ENCODE measurements at places on chromosomes 16 and 17. TPM values are rescaled to one million over a fixed set of nuclear protein-coding genes. Genes with fewer than 3 reads are reported as not detected.

DNA sequence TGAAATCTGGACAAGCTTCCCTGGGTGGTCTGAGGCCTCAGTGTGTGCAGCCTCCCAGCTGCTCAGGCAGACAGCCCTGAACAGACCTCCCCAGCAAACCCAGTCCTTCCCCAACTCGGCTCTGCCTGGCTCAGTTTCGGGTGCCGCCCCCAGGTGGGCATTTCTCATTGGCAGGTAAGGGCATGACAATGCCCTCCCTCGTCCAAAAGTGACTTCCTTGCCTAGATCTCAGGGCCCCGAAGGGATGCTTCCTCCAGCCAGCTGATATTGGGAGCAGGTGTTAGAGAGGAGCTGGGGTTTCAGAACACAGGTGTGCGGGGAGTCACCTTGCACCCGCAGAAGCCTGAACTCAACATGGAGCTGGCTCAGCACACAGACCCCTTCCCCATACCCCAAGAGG is 3.8 kb upstream of the PPL start:
- DNase-seq, result no peak

DNA sequence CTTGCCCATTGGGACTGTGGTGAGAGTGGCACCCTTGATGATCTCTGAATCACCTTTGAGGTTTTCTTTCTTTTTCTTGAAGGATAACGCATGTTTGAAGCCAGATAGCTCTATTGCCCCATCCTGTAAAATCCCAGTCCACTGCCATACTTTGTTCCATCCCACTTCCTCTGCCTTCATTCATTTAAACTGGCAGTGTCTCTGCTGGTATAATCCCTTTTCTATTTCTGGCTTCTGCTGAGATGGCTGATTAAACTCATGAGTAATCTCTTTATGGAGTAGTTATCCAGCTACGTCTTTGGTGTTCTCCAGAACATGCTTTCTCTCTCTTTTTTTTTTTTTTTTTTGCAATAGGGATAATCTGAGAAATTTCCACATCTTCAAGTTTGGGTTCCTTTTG is 656.5 kb upstream of the SALL1 start:
- DNase-seq, result no peak

DNA sequence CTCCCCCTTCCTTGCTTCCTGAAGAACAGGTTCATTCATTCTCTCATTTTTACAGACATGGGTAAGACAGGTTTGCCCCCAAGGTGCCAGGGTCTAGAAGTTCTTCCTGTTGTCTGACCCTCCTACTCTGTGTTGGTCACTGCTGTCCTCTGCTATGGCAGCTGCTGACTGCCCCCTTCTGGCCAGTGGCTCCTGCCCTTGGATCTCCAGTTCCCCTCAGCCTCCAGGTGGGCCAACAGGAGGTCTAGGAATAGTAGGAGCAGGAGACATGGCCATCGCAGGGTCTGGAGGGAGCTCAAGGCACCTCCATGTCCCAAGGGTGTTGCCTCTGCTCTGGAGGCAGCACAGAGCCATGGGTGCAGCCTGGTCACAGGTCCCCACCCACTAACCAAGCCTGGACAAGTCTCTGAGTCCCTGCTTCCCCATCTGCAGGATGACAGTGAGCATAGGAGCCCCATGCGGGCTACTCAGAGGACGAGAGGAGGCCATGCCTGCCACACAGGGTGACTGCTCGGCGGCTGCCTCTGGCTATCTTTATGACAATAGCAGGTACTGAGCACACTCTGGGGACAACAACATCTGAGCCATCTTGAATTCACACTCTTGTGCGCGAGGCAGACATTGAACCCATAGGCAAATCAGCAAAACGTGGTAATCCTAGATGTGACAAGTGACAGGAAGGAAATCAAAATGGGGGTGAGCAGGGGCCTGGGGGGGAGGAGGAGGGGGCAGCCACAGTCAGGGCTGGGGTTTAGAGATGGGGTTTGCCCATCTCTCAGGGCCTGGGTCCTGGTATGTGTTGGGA is 27.0 kb upstream of the NXPH3 start:
- DNase-seq, result peak; percentile 48

GRCh38 chr17:49132699-49133364 is at the start of gene B4GALNT2:
TSS of gene B4GALNT2 (plus strand) at chr17:49132769. CDS start at chr17:49132793, 24 bp downstream.
- DNase-seq, result peak; percentile 49

PLXDC1 gene
- polyA plus RNA-seq, result 6.3 TPM

All from cardiac muscle cell (in vitro differentiated cells and primary cell).